ACHN (cell line): ENCODE measurements at places on chromosomes 16 and 17.

GRCh38 chr16:87780385-87780989 is 14.7 kb upstream of the KLHDC4 start:
- no peak for DNase-seq

DNA sequence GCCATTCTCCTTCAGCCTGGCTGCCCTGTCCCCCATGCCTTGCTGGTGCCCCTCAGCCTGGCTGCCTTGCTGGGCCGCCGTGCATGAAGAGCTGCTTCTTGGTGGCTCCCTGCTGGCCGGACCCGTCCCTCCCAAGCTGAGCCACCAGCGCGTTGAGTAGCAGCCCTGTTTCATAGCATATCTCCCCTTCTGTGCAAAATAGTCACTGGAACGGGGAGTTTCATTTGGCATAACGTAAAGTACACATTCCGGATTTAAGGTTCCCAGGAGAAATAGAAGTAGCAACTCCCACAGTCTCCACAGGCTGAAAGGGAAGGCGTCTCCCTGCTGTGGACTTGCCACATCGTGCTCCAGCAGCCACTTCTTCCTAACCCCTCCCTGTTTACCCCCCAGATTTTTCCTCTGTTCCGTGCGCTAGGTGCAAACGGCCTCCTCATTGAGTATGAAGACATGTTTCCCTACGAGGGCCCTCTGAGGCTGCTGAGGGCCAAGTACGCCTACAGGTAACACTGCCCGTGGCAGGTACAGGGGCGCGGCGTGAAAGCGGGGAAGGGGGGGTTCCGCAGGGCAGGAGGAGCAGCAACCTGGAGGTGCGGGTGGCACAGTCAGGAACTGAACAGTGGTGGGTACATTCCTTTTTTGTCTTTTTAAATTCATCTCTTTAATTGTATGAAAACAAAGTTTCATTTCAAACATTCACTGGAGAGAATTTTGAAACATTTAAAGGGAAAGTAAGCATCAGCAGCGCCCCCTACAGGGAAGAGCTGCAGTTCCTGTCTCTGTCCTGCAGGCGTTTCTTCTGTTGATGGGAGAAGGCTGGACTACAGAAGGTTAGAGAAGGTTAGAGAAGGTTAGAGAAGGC is 5.8 kb upstream of the OGFOD3 start:
- peak; percentile 47 for DNase-seq

GRCh38 chr17:58631523-58632323 is 60.1 kb downstream of the TEX14 start:
- peak; percentile 99 for DNase-seq

DNA sequence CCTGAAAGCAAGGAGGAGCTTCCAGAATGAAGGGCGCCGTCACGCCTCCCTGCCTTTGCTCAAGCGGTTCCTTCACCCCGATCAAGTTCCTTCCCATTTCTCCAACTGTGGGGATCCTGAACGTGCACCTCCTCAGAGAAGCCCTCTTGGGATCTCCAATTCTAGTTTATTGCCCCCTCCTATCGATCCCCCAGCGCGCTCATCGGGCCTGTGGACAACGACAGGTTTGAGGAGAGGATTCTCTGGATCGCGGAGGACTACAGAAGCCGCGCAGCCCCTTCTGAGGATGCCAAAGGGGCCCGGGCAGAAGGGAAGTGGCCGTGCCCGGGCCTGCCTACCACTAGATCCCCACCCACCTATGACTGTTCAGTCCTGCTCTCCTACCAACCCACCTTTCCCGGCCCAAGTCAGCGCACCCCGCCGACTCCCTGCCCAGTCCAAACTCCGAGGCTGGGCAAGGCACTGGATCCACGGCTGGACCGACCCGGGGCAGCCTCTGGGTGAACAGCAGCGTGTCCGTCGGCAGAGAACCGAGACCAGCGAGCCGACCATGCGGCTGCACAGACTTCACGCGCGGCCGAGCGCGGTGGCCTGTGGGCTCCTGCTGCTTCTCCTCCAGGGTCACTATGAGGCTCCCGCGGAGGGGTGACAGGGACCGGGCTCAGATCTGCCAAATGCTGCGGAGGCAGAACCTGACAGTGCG is 12.8 kb upstream of the CES3 start:
- DNase-seq = peak; percentile 54

DNA sequence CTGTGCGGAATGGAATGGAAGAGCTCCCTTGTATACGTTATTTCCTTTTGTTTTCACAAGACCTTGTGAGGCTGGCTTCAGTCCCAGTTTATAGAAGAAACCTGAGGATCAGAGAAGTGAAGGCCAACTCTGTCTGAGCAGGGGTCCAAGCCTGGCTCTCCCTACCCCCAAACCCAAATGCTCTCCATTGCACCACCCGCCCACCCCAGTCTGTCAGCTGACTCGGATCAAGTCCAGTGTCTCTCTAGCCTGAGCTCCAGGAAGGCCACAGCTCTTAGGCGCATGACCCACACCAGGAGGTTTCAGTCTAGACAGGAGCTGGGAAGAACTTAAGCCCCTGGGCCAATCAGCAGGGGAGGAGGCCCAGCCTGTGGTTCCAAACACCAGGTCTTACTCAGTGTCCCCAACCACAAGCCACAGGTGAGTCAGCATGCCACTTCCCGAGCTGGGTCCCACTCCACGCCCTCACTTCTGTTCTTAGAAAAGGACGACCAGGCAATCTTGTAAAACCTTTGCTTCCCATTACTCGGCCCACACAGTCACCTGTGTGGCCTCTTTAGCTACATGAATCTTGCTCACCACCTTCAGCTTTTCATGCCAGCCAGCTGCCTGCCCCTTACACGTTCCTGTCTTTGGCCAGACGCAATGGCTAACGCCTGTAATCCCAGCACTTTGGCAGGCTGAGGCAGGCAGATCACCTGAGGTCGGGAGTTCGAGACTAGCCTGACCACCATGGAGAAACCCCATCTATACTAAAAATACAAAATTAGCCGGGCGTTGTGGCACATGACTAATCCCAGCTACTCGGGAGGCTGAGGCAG is 27.8 kb downstream of the TK2 start:
- DNase-seq = peak; percentile 85

GRCh38 chr17:81572563-81573168 is 20.5 kb upstream of the FAAP100 start:
- DNase-seq = no peak

- no peak for DNase-seq
These were observed 34.1 kb upstream of the CCR7 start for GRCh38 chr17:40599468-40599763.

DNA sequence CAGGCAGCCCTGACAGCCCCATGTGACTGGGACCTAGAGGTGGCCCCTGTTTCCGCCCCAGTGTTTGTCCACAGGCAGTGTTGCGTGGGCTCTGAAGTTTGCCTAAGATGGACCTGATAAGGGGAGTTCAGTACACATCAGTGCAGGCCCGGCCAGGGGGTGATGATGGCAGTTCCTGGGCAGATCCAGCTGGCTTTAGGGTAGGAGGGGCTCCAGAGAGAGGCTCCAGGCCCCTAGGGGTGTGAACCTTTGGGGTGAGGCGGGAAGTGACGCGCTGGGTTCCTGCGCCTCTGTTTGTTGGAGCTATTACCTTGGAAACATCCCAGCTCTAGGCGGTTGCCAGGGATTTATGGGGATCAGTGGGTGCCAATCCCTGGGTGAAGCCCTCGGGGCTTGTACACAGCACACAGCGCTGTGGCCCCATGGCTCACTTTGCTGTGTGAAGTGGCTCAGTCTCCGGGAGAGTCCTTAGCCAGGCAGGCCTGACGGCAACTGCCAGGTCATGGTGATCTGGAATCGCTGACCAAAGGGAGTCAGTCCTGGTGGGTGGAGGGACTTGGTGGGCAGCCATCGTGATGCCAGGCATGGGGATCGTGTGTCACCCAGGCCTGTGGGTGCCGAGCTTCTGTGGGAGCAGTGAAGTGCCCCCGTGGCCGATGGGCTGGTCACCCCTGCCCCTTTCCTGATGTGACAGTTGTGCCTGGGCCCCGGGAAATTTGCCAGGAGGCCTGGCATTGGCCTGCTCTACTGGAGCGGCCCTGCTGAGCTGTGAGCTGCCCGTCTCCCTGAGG is 146.1 kb downstream of the SEC14L1 start:
- DNase-seq = peak; percentile 60

GRCh38 chr16:67540756-67541155 is 12.1 kb downstream of the RIPOR1 start:
- DNase-seq = no peak
